ENCODE measurements at places on chromosomes 1 and 21.

DNA sequence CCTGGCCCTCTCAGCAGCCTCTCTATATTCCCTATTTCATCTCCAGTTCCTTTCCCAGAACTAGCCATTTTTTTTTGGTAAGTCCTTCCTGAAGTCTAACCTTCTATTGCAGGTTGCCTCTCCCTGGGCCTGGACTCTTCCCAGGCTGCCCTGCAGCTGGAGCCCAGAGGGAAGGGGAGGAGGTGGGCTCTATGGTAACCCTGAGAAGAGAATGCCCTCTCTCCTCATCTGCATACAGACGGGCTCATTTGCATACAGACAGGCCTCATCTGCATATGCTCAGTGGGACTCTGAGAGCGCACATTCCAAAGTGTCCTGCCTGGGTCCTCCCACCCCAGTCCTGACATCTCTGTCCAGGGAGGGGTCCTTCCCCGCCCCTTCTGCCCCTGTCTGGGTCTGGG is 32.7 kb downstream of the RHBG start:
- DNase-seq = peak; percentile 43

- no peak for DNase-seq
These were observed 54.3 kb upstream of the GOLT1A start for GRCh38 chr1:204268101-204268500.

DNA sequence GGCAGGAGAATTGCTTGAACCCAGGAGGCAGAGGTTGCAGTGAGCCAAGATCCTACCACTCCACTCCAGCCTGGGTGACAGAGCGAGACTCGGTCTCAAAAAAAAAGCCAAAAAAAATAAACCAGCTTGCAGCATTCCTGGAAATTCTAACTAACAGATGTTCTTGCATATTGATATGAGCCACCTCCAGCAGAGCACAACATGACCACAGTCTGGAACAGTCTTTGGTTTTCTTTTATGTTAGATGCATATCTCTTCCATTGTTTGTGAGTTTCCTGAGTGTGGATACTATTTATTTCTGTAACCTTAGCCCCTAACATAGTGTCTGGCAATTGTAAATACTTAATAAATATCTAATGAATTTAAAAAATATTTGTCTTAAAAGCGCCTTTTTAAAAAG is 23.9 kb downstream of the IFNAR1 start:
- DNase-seq = no peak

DNA sequence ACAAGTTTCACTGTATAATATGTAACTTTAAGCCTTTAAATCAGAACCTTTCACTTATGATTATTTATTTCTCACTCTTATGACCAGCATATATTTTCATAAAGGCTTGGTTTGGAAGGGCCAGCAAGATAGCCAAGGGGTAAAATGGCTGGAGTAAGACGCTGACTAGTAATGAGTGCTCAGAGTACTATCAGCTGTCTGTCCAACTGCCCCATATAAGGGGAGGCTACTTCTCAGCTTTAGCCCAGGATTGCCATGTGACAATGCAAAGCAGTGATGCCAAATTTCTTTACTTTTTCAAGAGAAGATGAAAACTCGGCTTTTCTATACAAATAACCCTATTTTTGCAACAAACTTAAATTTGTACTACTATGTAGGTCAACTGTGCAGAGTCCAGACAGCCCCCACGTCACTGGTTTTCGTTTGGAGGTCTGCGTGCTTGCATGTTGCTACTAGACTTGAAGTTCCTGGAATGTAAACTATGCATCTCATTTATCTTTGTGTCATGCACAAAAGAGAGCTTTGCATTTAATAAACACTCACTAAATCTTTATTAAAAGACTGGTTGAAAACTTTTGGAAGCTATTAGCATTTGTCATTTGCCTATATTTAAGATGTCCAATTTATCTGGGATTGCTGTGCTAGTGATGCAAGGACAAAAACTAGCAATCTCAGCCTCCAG is 110.4 kb downstream of the TNFSF18 start:
- no peak for DNase-seq

GRCh38 chr1:119840745-119841144 is 29.5 kb upstream of the REG4 start:
- DNase-seq = no peak

DNA sequence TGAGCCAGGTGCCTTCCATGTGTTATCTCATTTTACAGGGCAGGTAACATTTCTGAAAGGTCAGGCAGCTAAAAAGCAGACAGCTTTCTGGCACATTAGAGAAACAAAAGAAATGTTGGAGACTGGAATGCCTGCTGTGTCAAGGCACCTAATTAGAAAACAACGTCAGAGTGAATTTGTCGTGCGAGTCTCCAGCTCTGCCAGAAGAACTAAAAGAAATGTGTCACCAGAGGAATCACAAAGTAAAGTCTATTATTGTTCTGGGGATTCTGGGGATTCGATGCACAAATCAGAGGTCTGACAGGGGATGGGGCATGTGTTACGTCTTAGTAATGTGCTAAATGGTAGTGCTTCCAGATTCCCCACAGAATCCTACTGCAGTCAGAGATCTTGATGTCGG is 89.3 kb downstream of the EDEM3 start:
- no peak for DNase-seq

- DNase-seq = no peak
These were observed 17.3 kb downstream of the SLC9A1 start for GRCh38 chr1:27137544-27138075.

DNA sequence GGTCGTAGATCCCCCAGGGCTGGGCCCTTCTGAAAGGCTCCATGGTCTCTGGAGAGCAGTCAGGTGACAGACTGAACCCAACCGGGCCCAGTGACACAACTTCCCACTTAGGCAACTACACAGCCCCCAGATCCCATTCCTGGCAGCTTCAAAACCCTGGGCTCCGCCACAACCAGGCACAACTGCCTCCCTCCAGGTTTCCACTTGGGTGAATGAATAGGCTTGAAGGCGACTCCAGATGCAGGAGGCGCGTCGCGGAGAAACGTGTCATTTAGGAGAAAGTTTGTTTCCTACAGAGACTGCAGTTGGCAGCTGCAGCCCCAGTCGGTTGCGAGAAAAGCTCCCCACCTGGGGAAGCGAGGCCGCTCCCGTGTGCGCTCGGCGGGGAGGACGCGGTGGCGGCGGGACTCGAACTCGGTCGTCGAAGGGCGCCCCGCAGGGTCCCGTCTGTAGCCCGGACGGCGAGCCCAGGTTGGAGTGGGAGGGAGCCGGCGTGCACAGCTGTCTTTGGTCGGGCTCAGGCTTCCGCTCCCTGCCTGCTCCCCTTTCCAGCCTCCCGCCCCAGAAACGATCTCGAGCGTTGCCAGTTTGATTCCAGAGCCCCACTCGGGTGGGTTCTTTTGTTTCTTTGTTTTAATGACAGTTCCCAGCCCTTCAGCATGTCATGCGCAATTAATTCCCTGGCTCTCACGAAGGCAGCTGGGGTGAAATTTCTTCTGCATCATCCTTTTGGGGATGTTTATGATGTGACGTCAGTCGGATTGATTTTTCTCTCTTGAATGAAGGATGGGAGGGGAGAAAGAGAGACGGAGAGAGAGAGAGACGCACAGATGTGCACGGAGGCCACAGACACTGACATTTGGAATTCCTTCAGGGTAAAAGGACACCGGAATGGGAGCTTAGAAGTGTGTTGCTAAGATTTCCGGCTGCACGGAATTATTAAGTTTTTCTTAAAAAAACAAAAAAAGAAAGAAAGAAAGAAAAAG is 862 bp upstream of the SGIP1 start:
- peak; percentile 61 for DNase-seq

- no peak for DNase-seq
These were observed 20.5 kb upstream of the BCL10 start for GRCh38 chr1:85296980-85297379.

- no peak for DNase-seq
These were observed 940.6 kb downstream of the TTLL7 start for GRCh38 chr1:83058327-83058726.

GRCh38 chr1:76832521-76832920 is 34.8 kb upstream of the ST6GALNAC5 start:
- no peak for DNase-seq

DNA sequence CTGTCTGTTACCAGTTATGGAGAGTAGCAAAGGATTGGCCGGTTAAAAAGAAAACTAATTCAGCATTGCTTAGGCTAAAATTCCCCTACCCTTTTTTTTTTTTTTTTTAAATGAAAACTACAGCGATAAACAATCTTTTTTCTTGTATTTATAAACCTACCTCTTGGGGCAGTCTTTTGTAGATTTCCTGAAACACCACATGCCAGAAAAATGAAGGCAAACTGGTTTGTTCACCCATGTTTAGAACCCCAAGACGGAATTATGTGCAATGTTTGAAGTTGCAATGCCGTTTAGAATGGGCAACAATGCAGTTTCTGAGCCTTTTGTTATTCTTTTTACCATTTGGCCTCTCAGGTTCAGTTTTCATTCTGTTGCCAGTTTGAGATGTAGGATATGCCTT is 59.1 kb downstream of the PRDM2 start:
- DNase-seq = no peak

DNA sequence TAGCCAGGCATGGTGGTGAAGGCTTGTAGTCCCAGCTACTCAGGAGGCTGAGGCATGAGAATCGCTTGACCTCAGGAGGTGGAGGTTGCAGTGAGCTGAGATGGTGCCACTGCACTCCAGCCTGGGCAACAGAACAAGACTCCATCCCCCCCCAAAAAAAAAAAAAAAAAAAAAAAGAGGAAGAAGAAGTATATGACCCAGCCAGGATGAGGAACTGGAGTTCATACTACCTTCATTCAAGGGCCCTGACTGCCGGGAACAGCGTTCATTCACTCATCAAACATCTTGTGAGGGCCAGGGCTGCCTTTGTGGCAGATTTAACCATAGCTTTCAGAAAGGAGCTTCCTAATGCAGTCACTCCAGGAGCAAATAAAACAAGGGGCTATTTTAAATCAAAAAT is 127.6 kb downstream of the MRPS6 start:
- no peak for DNase-seq

- peak; percentile 45 for DNase-seq
These were observed 1.1 kb upstream of the MARCKSL1 start for GRCh38 chr1:32336963-32337675.

- no peak for DNase-seq
These were observed 268.7 kb upstream of the SGIP1 start for GRCh38 chr1:66265268-66265667.

DNA sequence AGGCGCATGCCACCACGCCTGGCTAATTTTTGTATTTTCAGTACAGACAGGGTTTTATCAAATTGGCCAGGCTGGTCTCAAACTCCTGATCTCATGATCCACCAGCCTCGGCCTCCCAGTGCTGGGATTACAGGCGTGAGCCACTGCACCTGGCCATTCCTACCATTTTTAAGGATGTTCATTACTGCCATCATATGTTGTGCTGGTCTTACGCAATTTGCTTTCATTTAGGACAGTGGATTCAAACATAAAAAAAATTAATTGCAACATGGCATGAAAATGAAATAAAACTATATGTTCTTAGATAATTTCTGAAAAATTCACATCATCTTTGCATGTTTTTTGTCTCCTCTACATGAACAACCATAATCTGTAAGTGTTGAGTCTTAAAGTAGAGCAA is 527.7 kb downstream of the LTN1 start:
- DNase-seq = no peak

GRCh38 chr1:94622757-94623156 is 81.2 kb upstream of the F3 start:
- no peak for DNase-seq

- DNase-seq = no peak
These were observed 9.2 kb downstream of the PHLDA3 start for GRCh38 chr1:201459775-201460174.

DNA sequence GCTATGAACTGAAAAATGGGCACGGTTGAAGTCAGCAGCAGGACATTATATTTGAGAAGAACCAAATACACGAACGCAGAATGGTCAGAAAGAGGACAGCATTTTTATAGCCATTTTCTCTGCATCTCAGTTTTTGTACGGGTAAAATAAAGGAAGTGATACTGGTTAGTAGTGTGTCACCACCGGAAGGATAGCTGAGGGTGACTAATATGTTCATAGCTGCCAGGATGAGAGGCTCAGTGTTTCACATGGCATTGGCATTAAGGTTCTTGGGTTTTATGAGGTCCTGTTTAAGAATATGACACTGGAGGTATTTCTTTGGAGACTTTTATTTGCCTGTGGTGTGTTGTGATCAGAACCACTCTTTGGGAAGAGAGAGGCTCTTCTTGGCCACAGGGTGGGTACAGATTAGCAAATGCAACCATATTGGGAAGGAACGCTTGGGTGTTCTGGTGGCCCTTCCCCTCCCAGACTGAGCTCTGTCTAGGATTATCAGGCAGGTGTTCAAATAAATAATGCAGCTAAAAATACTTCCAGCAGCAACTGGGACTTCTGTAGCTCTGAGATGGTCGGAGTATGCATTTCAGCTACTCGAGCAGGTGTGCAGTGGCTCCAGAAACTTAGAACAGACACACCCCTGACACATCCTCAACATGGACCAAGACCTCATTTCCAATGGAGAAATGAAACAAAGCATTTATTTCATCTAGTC is 158.2 kb downstream of the PBX1 start:
- DNase-seq = no peak

DNA sequence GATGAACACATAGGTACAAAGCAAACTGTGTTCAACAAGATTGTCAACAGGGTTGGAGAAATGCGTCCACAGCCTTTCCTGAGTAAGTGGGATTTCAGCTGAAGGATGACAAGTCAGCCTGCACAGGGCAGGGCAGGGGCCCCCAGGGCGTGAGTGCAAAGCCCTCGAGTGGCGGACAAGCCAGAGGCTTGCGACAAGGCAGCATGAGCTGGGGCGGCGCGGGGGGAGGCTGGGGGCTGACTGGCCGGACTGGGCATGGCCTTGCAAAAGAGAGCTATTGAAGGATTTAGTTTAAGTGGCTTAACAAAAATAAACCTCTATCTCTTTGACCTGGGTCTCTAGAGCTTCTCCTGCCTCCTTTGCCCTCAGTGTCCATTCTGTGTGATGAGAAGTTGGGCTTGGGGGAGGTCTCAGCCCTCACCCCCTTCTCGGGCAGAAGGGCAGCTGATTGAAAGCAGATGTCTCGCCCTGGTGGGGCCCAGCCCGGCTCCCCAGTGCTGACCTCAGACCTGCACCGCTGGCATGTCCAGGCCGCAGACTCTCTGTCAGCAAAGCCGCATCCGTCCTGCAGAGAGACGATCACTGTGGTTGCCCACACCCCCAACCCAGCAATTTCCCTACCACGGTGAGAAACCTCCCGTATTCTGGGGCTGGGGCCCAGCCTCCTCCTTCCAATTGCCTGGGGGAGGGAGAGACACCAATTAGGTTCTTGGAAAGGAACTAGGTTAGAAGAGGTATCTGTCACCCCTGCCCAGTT is 24.3 kb upstream of the EPS8L3 start:
- DNase-seq = no peak

GRCh38 chr1:104636581-104636980 is 886.9 kb downstream of the AMY1C start:
- no peak for DNase-seq

- no peak for DNase-seq
These were observed 21.1 kb upstream of the EPHB2 start for GRCh38 chr1:22689505-22689904.

- DNase-seq = no peak
These were observed 6.6 kb downstream of the CLIC4 start for GRCh38 chr1:24751833-24752232.

DNA sequence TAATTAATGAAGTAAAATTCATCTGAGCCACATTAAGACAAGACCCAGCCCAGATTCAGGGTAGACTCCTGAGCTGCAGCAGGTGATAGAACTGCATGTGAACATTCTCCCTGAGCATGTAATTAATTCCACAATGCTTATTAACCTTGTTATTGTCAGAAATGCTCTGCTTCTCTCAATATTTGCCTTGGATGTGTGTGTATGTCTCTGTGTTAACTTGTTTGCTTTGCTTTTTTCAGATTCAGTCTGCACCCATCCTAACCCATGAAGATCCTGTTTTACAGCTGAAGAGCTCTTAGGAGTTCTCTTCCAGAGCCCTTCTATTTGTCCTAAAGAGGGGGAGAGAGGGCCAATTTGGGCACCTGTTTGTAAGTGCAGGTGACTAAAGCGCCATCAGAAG is 143.2 kb upstream of the BMP8A start:
- DNase-seq = no peak

All from midbrain (tissue), 1 donor.